Activated T-helper 1 cell treated with anti-CD3 and anti-CD28 coated beads, Interleukin-2, amount 50 U/mL, for 16 hours (primary cell): ENCODE measurements at places on chromosomes 13 and 19.

- peak; percentile 6 for DNase-seq
Measured at GRCh38 chr13:51222037-51222685, at the start of gene FAM124A. Gene FAM124A (plus strand): TSS chr13:51222398. CDS start chr13:51222502, 104 bp downstream.

- DNase-seq, result no peak
Measured at GRCh38 chr19:7987114-7987768, 18.2 kb downstream of the ELAVL1 start.

- DNase-seq, result no peak
Measured at GRCh38 chr13:23643338-23644125, 73.3 kb downstream of the TNFRSF19 start.

- no peak for DNase-seq
Measured at GRCh38 chr13:28527629-28528028, 32.7 kb upstream of the FLT1 start.

DNA sequence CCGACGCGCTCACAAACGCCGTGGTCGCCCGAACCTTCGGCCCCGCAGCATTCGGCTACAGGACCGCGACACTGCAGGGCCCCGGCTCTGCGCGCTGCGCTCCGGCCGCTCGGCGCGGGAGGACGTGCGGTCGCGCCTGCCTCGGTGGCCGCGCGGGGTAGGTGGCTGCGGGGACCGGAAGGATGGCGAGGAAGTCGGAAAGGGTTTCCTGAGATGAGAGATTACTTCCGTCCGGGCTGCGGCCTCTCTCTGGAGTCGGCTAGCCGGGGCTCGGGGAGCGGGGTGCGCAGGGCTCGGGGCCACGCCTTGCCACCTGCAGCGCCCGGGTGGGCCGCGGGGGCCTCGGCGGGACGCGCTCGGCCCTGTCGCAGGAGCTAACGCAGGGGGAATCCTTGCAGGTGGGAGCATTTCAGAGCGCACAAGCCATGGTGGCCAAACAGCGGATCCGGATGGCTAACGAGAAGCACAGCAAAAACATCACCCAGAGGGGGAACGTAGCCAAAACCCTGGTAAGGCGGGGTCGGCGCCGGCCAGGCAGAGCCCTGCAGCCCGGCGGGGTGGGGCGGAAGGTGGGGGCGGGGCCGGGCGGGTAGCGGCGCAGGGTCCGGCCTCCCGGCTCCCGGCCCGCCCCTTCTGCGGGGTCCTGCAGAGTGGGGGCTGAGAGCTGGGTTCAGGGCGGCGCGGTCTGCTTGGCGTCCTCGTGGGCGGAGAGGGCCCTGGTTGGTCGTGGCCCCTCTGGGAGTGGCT is at the start of gene SERP2:
Gene SERP2, plus strand, starts transcription at position 224 of the 747 bp plus-strand sequence. Its CDS starts 202 bp downstream, at position 426.
- no peak for DNase-seq

DNA sequence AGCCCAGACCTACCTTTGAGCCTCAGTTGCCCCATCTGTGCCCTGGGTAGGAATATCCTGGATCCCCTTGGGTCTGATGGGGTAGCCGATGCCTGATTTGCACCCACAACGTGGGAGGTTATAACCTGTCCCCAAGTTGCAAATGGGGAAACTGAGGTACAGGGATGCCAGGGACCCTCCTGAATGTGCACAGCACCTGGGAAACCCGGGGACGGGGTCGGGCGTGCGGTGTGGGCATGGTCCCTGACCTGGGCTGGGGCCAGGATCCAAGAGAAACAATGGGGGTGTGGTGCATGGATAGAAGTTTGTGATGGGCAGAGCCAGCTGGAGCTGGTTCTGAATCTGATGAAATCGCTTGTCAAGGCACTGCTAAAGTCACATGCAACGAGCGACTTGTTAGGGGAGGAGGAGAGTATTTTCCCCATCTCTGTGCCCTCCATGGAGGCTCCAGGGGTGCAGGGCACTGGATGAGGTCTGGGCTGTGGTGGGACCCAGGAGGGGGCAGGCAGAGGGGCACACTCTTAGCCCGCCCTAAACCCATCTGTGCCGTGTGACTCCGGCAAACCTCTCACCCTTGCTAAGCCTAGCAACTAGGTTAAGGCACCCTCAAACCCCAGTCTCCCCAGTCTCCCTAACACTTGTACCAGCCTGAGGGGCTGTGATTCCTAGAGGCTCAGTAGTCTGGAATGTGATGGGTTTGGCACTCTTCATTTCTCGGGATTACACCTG is 749 bp downstream of the GDF15 start:
- no peak for DNase-seq

DNA sequence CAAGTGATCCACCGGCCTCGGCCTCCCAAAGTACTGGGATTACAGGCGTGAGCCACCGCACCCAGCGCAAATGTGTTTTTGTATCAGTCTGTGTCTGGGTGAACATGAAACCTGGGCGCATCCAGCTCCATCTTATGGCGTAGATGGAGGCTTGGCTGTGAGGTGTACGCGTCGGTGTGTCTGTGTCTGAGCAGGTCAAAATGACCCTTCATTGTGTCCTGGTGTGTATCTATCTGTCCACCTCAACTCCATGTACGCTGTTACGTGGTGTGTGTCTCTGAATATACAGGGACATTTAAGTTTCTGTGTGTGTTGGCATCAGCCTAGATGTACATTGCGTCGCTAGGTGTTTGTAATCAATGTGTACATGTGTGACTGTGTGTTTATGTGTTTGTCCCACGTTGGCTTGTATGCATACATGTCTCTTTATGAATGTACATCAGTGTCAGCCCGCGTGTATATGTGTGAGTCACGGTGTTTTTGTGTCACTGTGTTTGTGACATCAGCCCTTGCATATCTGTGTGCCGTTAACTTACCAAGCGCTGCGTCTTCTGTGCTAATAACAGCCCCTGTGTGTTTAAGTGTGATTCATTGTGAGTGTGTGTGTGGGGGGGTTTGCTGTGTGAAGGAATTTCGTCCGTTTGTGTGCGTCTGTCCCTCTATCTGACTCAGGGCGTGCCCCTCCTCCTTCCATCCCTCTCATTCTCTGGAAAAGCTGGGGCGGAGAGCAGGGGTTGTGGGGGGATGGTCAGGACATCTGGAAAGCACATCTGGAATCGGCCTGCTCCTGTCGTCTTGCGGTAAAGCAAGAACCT is 6.4 kb downstream of the AXL start:
- no peak for DNase-seq

GRCh38 chr13:75764251-75764925 is 128.3 kb downstream of the LMO7 start:
- DNase-seq, result no peak

DNA sequence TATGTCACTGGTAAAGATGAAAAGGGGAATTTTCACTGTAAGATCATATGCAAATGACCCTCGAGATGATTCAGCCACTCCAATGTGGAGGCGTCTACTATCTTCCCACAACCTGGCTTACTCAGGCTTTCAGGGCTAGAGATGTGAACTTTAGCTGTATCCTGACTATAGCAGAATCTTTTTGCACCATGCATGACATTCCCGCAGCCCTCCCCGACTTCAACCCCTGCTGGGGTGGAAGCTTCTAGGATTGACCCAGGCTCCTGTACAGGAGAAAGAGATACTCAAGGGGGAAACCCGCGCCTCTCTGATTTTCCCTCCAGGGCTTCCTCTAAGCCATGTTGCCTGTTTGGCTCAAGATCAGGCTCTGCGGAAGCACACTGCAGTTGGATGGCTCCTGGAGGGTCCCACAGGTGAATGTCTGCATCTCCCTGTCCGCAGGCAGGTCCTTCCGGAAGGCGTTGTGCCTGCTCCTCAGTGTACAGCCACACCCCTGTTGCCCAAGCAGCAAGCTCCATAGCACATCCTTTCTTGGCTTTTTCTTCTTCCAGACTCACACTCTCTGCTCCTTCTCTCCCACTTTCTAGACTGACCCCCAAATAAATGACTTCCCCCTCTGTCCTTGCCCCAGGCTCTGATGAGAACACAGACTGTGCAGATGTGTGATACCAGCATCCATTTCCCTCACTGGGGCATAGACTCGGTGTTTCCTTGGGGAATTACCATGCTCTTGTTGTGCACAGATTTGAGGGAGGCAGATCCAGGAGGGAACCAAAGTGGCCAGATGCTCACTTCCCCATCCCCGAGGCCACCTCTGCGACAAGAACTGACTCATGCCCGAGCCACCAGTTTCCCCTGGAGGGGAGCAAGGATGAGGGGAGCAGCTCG is 29.1 kb upstream of the POP4 start:
- DNase-seq, result no peak

DNA sequence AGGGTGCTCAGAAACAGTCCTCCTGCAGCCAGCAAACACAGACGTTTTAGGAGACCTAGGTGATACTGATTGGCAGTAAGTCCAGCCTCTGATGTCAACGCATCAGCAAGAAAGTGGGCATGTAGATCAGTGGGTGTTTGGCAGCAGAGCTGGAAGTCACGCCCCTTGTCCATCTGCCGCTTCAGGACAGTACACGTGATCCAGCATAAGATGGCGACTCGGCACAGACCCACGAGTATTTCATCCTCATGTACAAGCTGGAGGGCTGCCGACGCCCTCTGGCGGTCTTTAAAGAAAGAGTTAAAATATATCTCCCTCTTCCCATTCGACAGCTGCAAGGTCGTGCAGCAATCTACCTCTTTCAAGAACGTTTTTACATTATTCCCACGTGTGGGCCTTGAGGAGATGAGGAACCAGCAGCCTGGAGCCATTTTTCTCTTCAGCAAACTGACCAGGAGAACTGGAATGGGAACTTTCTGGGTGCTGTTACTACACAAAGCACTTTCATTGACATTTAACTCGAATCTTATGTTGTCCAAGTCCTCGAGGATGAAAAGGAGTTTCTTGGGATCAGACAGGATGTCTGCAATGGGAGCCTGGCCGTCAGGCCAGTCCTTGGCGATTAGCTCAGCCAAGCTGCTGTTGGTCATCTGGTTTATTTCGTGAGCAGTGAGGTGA is 22.3 kb downstream of the NLRP11 start:
- no peak for DNase-seq

DNA sequence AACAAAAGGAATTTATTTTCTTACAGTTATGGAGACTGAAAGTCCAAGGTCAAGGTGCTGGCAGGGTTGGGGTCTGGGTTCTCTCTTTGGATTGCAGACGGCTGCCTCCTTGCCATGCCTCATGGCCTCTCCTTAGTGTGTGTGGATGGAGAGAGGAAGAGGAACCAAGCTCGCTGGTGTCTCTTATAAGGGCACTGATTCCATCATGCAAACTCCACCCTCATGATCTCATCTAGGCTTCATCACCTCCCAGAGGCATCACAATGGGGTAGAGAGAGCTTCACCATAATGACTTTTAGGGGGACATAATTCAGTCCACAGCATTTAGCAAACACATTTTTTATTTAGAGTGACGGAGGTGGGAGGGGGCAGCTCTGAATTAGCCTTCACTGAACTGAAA is 104.9 kb upstream of the ABCC4 start:
- DNase-seq, result no peak

DNA sequence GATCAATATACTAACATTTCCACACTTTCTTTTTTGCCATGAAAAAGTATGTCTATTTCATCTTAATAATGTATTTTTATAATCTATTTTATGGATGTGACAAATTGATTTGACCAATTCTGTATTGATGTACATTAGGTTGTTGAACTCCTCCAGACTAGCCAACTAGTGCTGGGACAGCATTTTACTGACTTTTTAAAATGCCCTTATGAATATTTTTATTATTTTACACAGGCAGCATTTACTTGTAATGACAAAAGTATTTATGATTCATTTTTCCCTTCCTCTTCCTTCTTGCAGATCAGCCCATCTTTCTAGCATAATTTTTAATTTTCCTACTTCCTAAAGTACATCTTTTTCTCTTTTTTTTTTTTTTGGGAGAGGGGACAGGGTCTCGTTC is 918 bp upstream of the FUZ start:
- DNase-seq, result no peak

DNA sequence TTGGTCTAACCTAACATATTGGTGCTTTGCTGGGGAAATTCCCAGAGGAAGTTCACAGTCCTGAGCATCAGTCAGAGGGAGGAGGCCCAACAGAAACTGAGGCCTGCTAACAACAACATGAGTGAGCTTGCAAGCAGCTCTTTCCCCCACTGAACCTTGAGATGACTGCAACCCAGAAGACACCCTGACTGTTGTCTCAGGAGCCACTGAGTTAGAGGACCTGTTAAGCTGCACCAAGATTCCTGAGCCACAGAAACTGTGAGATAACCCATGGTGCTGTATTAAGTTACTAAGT is 193.2 kb upstream of the UBL3 start:
- DNase-seq, result no peak

- no peak for DNase-seq
Measured at GRCh38 chr13:111658145-111659100, 338.0 kb downstream of the TEX29 start.

DNA sequence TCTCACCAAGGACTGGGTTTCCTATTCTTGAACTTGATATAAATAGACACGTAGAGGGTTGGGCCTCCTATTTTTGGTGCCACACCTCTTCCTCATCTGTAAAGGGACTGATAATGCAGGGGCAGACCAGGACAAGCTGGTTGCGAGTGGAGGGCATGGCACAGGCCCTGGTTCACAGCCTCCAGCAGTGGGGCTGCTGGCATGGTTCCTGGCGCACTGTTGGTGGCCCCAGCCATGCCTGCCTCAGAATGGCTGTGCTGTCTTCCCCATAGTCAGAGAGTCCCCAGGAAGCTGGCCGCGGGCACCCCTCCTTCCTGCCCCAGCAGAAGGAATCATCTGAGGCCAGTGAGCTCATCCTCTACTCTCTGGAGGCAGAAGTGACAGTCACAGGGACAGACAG is 10.5 kb upstream of the OVOL3 start:
- DNase-seq, result no peak

GRCh38 chr13:47216176-47216822 is 319.4 kb upstream of the HTR2A start:
- no peak for DNase-seq

GRCh38 chr19:12364391-12365235 is 870 bp downstream of the ZNF442 start:
- DNase-seq, result no peak

GRCh38 chr13:39859898-39860297 is 204.4 kb downstream of the COG6 start:
- DNase-seq, result no peak

- no peak for DNase-seq
Measured at GRCh38 chr13:83201506-83201905, 680.8 kb downstream of the SLITRK1 start.

DNA sequence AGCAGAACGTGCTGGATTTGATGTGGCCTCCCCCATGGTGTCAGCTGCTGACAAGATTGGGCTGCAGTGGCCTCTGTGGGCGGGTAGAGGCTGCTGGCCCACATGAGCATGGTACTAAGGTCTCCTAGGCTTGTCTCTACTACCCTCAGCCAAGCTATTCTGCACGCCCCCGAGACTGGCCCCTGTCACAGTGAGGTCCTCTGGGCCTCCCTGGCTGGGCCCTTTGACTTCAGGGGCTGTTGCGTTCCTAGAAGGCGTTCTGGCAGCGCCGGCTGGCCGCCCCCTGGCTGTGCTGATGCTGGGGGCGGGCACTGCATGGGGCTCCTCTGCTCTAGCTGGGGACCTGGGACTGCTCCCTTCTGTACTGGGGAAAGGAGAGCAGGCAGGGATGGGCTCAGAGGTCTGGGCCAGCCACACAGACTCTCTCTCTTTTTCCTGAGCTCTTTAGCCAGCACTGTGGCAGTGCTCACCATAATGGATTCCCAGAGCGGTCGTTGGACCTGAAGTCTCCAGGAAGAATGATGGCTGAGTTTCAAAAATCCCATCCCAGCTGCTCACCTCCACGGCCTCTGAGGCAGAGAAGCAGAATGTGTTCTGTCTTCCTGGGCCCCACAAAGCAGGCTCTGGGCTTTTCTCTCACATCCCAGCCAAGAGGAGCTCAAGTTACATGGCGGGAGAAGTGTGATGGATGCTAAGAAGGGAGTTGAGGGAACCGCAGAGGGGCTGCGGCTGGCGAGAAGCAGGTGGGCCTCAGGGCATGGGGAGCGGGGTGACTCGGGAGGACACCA is 32.3 kb downstream of the TSSK6 start:
- DNase-seq, result no peak
